Glutamatergic neuron (in vitro differentiated cells): ENCODE measurements at places on chromosomes 1 and 21.

DNA sequence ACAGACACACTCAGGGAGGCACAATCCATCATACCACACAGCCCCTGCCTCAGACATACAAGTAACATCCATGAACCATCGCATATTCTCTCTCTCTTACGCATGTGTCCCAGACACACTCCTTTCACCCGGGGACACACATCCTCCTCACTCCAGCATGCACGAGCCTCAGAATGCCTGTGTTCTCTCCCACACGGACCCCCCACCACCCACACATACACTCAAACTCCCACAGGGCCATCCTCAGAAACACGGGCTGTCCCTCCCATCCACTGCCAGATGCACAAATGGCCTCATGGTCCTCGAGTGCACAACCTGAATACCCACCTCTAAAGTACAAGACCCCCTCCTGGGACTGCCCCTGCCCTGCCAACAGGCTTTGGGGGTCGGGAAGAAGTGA lies 2.2 kb upstream of the C1QC start:
- DNase-seq, result no peak

DNA sequence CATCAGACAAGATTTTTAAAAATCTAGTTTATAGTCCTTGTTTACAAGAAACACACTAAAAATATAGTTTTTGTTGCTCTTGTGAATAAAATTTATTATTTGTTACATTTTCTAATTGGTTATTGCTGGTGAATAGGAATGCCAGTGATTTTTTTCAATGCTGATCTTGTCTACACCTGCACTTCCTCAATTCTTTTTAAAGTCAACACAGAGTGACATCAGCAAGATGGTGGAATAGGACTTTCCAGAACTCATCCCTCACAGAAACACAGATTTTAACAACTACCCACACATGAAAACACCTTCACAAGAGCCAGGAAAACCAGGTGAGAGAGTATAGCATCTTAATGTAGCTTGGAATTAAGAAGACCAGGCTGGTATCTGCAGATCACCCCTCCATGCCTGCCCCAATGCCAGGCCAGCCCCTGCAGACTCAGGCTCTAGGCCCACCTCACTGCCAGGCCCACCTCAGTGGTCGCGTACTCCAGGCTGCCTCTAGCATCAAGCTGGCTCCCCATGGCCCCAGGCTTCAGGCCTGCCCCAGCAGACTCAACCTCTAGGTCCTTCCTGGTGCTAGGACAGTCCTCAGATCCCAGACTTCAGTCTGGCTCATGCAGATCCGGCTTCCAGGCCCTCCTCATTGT lies 117.6 kb downstream of the WDR3 start:
- DNase-seq, result no peak

GRCh38 chr1:234916840-234917239 lies 211.8 kb downstream of the TOMM20 start:
- no peak for DNase-seq

- no peak for DNase-seq
Measured at GRCh38 chr1:31398246-31398645, 14.8 kb upstream of the SERINC2 start.

DNA sequence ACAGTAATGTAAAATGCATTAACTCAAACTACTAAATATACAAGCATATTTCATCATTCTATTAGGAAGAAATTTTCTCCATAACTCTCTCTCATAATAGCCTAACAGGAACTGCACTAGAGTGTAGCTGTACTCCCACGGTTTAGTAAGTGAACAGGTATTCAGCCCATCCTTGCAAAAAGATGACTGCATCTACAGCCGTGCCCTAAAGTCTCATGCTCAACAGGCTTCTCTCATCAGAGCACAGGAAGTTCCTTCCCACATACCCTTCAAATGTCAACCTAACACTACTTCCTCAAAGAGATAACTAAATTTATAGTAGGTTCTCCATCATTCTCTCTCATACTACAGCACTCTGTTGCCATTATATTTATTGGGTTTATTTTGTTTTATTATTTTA lies 251.6 kb downstream of the AKT3 start:
- DNase-seq, result no peak

DNA sequence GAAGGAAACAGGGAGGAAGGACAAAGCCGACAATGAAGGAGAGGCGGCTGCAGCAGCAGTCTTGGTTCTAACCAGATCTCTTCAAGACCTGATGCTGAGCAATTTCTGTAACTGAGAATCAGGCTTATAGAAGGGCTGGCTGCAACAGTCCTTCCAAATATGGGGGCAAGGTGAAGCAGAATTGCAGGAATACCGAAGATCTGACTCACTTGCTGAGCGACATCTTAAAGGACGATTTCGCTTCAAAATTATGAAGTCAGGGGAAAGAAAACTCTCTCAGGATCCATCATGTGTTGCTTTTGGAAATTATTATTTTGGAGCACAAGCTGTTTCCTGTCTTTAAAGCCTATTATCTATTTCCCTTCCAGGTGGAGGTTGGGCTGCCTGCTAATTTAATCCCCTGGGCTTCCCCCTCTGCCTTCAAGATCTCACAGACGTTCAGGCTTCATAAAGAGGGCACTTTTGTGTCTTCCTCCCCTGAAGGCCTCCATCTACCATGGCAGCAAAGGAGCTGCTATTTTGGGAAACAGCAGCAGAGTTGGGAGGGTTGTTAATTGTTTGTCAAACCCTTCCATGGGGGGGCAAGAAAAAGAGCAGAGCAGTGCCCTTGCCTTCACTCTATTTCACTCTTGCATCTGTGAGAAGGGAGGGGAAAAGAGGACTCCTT lies 10.8 kb upstream of the IER5 start:
- no peak for DNase-seq
